Testis (tissue), 5 donors: ENCODE measurements at places on chromosomes 13 and 19. TPM values are rescaled to one million over a fixed set of nuclear protein-coding genes. Genes with fewer than 3 reads are reported as not detected.
A peak's percentile ranks its signal among the peaks of the same experiment; 100 is the strongest.

- no peaks in the 10 kb centered on the region for H3K4me1 ChIP-seq
- H3K4me3 ChIP-seq, result peak overlapping the region; percentile 59
- no peaks in the 10 kb centered on the region for H3K36me3 ChIP-seq
- peak overlapping the region; percentile 52 for H3K27ac ChIP-seq
- no peak for DNase-seq
Observed at GRCh38 chr19:21586311-21587116, 81.1 kb downstream of the ZNF429 start.

PCSK4 gene
- total RNA-seq, result 203 TPM

PNMA8A gene
- total RNA-seq, result 34.9 TPM

DNAAF3 gene
- total RNA-seq, result 102 TPM

DNA sequence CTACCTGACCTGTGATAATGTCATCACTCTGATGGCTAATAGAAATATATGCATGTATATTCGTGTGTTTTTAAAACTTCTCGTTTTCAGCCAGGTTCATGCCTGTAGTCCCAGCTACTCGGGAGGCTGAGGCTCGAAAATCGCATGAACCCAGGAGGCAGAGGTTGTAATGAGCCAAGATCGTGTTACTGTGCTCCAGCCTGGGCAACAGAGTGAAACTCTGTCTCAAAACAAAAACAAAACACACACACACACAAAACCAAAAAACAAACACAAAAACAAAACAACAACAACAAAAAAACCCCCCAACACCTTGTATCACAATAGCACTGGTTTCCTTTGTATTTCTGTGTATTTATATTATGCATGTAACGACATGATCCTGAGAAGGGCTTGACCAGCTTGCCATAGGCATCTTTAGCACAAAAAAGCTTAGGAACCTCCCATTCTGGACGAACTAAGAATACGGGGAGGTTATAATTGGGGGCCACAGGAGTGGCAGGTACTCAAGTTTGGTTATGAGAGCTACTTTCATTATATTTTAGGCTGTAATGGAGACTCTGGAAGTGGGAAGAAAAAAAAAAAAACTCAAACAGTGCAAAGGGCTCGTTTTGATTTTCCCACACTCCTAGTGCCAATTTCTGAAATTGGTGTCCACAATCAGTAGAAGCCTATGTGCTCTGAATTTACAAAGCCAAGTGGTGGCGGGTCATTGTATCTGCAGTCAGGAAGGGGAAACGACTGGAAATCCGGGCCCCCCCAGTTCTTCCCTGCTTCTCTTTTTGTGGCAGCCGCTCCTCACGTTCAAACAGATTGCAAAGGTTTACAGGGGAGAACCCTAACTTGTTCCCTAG is 1.2 kb upstream of the ACP7 start:
- peaks cover 13% of the 10 kb centered on the region for H3K4me1 ChIP-seq
- H3K36me3 ChIP-seq, result no peaks in the 10 kb centered on the region
- no peaks in the 10 kb centered on the region for H3K27me3 ChIP-seq
- H3K27ac ChIP-seq, result no peak overlapping the region
- no peak for DNase-seq

DNA sequence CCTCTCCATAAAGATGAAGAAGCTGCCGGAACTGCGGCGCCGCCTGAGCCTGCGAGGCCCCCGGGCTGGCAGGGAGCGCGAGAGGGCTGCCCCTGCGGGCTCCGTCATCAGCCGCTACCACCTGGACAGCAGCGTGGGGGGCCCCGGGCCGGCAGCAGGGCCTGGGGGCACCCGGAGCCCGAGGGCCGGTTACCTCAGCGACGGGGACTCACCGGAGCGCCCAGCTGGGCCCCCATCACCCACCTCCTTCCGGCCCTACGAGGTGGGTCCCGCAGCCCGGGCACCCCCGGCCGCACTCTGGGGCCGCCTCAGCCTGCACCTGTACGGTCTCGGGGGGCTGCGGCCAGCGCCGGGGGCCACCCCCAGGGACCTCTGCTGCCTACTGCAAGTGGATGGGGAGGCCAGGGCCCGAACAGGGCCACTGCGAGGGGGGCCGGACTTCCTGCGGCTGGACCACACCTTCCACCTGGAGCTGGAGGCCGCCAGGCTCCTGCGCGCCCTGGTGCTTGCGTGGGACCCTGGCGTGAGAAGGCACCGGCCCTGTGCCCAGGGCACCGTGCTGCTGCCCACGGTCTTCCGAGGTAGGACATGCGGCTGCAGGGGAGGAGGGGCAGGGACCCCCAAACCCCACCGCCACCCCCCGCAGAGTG is 2.7 kb downstream of the SYDE1 start:
- H3K27me3 ChIP-seq, result no peaks in the 10 kb centered on the region
- H3K4me1 ChIP-seq, result peaks cover 12% of the 10 kb centered on the region
- H3K27ac ChIP-seq, result no peak overlapping the region
- DNase-seq, result no peak
- no peak overlapping the region for H3K4me3 ChIP-seq

SMIM44 gene
- total RNA-seq, result not detected

GRCh38 chr19:704447-704741 is 4.3 kb upstream of the PALM start:
- no peaks in the 10 kb centered on the region for H3K36me3 ChIP-seq
- no peak overlapping the region for H3K27ac ChIP-seq
- H3K4me1 ChIP-seq, result peaks cover 11% of the 10 kb centered on the region

DNA sequence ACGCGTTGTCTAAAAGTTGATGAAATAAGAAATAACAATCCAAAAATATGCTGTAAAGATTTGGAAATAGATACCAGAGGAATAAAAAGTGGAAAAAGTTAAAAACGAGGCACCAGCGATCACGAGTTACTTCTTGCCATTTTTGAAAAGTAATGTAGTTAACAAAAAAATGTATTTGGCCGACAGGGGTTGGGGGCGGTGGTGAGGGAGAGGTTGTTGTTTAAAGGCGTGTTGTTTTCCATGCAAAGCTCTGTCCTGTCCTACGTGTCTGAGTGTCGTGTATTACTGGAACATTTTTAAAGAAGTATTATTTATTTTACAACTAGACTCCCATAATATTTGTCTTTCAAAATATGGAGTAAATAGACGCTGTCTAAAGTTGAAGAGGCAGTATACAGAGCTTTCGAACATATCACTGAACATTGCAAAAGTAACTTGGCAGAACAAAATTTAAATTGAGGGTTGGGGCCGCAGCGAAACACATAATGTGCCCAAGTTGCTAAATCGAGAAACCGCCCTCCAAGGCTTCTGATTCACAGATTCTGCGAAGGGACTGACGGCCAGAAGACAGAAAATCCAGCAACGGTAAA is 823 bp downstream of the FBXO17 start:
- H3K4me1 ChIP-seq, result peaks cover 4% of the 10 kb centered on the region
- H3K4me3 ChIP-seq, result peak overlapping the region; percentile 60
- H3K27ac ChIP-seq, result peak overlapping the region; percentile 90
- H3K27me3 ChIP-seq, result no peaks in the 10 kb centered on the region
- H3K36me3 ChIP-seq, result no peaks in the 10 kb centered on the region
